ENCODE measurements at places on chromosomes 6 and 20.

DNA sequence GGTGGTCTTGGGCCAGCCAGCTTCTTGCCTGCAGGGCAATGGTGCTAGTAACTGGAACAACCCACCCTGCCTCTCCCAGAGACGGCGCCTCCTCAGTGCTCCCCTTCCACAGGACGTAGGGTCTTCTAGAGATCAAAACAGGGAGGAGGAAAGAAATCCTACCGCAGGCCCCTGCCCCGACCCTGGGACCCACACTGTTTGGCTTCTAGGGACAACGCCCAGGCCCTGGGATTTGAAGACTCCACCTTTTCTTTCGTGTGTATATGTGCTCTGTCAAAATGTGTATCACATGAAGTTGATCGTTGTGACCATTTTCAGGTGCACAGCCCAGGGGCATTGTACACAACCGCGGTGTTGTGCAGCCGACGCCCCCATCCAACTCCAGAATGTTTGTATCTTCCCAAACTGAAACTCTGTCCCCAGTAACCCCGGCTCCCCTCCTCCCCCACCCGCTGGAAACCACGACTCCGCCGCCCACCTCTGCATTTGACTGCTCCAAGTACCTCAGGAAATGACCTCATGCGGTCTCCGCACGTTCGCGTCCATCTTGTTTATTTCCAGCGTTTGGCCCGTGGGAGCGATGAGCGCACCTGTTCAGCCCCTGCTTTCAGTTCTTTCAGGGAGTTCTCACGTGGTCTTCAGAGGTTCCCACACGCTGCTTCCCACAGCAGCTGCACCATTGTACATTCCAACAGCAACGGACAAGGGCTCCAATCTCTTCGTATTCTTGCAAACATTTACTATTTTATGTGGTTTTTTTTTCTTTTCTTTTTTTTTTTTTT, 3.4 kb upstream of the BHLHE23 start:
- DNase-seq: peak; percentile 44

GRCh38 chr6:135182071-135183001, 1.2 kb downstream of the MYB start:
- DNase-seq: peak; percentile 76

GRCh38 chr6:125584468-125584939, 164.9 kb upstream of the HEY2 start:
- peak; percentile 85 for DNase-seq

GRCh38 chr6:104599821-104600638, 259.7 kb downstream of the HACE1 start:
- DNase-seq: no peak

- no peak for DNase-seq
Measured at GRCh38 chr6:104477569-104477968, 382.1 kb downstream of the HACE1 start.

GRCh38 chr20:63102721-63103375, 96.1 kb upstream of the BHLHE23 start:
- DNase-seq: no peak

DNA sequence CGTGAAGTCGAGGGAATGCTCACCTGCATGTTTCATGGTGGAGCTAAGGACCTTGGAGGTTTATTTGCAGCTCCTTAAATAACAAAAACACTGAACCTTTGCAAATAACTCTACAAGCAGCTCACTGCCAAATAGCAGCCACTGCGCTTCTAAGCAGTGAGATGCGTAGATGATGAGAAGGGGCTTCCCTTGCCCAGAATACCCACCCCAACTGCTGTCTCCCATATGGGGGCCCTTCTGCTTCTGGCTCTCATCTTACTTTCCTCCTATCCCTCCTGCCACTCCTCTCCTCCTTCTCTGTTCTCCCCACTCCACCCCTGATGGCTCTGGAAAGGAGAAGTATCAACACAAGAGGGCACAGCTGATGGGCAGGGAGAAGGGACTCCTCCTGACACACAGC, 193.3 kb upstream of the SSTR4 start:
- no peak for DNase-seq

- DNase-seq: no peak
Measured at GRCh38 chr6:79787626-79788025, 156.5 kb downstream of the SH3BGRL2 start.

DNA sequence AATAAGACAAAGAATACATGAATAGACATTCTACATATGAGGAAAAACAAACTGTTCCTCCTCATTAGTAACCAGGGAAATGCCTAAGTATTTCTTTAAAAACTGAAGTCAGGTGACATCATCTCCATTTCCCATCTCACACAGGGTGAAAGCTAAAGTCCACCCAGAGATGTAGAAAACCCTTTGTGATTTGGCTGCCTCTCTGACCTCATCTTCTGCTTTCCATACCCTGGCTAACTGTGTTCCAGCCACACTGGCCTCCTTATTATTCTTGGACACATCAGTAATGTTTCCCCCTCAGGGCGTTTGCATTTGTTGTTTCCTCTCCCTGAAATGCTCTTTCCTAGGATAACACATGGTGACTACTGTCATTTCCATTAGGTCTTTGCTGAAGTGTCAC, 40.4 kb downstream of the ESF1 start:
- no peak for DNase-seq

- no peak for DNase-seq
Measured at GRCh38 chr6:98516866-98517265, 317.5 kb upstream of the POU3F2 start.

GRCh38 chr6:156807795-156808194, 30.6 kb downstream of the ARID1B start:
- DNase-seq: no peak

DNA sequence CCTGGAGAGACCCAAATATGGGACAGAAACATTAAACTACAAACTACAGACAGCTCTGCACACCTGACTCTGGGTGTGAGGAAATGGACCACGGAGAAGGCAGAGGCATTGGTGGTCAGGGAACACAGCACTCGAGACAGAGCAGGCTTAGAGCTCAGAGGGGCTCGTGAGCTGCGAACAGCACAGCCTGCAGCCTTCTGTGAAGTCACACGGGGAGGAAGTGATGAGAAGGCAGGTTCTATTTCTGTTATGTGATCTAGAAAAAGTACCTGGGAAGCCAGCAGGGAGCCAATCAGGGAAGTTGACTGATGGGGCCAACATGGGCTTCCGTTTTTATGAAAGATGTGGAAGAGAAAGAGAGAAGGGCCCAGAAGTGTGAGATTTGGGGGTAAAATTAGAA, 88.9 kb upstream of the SNAP25 start:
- no peak for DNase-seq

DNA sequence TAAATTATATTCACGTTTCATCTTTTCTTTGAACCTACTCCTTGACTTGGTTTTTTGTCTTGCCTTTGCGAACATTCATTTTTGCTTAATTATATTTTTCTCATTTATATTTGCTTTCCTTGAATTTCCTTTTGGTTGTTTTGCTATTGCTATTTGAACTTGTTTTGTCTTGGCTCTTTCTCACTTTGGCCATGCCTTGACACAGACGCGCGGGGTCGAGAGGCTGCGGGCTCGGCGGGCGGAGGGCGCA, 7.1 kb upstream of the TMEM14A start:
- DNase-seq: no peak

GRCh38 chr6:43511824-43512415, 1.8 kb upstream of the LRRC73 start:
- DNase-seq: no peak

- DNase-seq: no peak
Measured at GRCh38 chr6:149885888-149886287, 12.0 kb downstream of the RAET1E start.

GRCh38 chr20:45378191-45378590, at the start of gene TP53TG5:
TP53TG5 (minus strand) TSS chr20:45378325; CDS start chr20:45378236, 89 bp downstream.
- no peak for DNase-seq

GRCh38 chr6:24827162-24827561, 28.4 kb upstream of the ARMH2 start:
- no peak for DNase-seq

GRCh38 chr20:1297486-1297885, 31.4 kb downstream of the SNPH start:
- no peak for DNase-seq

- peak; percentile 82 for DNase-seq
Measured at GRCh38 chr20:41173161-41173721, 35.9 kb downstream of the PLCG1 start.
